ENCODE measurements at places on chromosomes 11 and 22. TPM values are rescaled to one million over a fixed set of nuclear protein-coding genes. Genes with fewer than 3 reads are reported as not detected.

- no peak for DNase-seq
These were observed 73.4 kb upstream of the PARVG start for GRCh38 chr22:44107340-44107739.

DNA sequence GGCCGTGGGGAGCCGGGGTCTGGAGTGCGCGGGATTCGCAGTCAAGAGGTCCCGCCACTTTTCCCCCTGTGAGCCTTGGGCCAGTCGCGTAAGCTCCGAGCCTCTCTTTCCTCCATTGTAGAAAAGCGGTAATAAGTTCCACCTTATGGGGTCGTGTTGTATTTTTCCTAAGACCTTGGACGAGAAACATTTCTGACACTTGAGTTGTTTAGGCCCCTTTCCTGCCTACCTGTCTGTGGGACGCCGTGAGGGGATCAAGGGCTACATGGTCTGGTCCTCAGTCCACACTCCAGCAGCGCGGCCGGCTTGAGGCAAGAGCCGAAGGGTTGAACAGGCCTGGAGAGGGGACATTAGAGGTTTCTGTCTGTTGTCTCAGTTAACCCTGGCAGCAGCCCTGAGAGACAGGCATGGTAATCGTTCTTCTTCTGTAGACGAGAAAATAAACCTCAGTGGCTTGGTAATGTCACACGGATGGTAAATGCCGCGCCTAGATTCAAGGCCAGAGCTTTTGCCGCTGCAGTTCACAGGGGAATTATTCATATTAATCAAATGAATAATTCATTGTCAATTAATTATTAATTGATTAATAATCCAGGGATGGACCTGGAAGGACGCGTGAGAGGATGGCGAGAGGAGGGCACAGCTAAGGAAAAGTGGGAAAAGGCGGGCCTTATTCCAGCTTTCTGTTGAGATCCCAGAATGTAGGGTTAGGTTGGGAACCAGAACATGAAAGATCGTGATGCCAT, 545 bp downstream of the FEN1 start:
- DNase-seq, result no peak

DNA sequence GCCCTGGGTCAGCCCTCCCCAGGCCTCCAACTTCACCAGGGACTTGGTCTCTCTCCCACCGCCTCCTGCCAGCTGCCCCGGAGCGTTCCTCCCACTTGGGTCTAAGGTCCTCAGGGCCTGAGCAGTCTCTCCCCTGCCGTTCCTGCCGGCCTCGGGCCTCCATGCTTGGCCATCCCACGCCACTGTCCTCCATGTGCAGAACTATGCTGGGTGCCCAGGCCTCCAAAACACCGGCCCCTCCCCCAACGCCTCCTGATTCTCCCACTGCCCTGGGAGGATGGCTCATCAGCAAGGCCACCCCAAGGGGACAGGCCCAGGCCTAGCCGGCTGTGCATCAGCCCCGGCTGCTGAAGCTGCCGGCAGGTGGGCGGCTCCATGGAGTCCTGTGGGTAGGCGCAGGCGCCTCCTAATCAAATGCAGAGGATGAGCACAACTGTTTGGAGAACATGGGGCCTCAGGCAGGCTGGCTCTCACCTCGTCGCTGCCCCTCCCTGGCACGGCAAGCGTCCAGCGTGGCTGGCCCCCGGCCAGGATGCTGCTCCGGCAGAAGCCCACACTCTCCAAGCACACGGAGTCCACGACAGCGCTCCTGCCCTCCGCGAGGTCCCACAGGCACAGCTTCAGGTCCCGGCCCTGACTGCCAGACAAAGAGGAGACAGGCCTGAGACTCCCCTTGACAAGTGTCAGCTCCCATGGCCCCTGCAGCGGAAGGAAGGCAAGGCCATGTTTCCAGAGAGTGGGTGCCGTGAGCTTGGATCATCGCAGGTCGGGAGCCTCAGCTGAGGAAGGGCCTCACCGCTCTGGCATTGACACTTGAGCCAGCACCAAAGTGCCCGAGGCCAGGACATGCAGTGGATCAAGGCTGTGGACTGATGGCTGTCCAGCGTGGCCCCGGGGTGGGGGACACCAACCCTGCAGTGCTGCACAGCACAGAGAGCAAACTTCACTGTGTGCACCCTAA, 42.6 kb downstream of the GNB1L start:
- DNase-seq, result peak; percentile 55

Gene CPT1B
- 1.4 TPM for total RNA-seq

Gene PHF21B
- total RNA-seq, result 0.66 TPM

GRCh38 chr11:73975479-73975757, 7.2 kb downstream of the UCP2 start:
- peak; percentile 45 for DNase-seq

DNA sequence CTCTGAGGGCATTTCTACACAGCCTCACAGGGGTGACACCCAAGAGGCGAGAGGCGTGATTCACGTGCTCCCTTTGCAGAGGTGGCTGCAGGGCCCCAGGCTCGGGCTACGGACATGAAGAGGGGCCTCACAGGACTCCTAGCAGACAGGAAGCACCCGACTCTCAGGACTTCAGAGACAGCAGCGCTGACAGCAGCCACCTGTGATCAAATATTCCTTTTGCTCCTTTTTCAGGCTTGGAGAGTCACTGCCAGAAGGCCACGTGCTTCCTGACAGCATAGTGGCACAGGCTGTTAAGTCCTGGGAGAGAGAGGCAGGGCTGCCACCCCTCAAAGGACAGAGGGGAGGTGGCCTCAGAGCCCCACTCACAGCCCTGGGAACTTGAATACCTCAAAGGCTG, 348.9 kb downstream of the CADM1 start:
- no peak for DNase-seq

Gene FJX1
- total RNA-seq, result 2.6 TPM

- no peak for DNase-seq
These were observed 139.3 kb downstream of the MYO18B start for GRCh38 chr22:25881210-25881755.

GRCh38 chr22:46750863-46751443, 11.5 kb upstream of the TBC1D22A start:
- DNase-seq, result no peak

Gene PTPRCAP
- 3.7 TPM for total RNA-seq

DNA sequence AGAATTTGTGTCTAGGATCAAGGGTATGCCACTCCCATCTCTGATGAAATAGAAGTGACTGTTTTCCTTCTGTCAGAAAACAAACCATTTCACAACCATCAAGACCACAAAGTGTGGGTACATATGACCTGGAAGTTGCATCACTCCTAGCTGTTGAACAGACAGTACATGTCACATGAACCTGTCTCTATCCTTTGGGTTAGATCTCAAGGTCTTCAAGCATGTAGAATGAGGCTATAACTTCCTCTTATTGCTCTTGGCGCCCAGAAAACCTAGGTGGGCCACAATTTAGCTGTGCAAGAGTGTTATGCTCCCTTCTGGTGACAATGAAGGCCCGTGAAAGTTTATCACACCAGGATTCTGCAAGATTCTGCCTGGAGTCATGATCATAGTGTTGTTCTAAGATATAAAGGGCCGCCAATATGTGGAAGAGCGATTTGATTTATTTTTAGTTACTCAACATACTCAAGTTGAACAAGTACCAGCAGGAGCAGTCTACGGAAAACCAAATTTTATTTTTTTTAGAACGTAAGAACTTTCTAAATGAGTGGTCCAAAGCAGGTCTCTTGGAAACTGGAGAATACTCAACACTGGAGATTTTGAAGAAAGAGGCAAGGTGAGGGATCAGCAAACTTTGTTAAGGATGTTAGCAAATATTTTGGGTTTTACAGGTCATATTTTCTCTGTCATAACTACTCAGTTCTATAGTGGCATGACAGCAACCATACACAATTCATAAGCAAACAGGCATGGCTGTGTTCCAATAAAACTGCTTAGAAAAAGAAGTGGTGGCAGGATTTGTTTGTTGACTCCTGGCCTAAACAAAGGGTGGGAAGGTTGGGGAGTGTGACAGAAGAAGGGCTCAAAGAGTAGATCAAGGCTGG, 101.8 kb downstream of the USP35 start:
- no peak for DNase-seq

GRCh38 chr22:37802310-37803194, 5.2 kb upstream of the GCAT start:
- DNase-seq, result peak; percentile 83

DNA sequence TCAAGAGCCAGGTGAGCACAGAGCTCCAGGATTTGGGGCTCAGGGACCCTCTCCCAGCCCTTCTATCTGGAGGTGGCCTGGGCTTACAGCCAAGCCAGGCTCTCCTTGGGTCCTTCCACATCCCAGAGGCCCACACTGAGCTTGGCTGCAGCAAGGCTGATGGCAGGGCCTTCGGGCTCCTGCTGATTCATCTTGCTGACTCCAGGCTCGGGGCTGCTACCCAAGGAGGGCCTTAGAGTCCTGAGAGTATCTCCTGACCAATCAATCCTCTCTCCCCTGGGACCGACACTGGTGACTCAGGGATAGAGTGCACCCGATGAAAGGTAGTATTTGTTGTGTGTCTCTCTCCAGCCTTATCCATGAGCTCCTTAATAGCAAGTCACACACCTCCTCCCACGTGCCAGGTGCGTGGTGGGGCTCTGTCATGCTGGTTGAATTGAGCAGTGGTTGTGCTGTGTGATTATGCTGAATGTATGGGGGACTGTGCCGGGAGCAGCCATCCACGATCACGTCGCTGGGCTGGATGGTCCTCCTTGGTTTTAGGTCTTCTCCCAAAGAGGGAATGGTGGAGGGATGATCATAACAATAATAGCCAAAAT, 62.3 kb downstream of the GRIK4 start:
- DNase-seq, result peak; percentile 45

DNA sequence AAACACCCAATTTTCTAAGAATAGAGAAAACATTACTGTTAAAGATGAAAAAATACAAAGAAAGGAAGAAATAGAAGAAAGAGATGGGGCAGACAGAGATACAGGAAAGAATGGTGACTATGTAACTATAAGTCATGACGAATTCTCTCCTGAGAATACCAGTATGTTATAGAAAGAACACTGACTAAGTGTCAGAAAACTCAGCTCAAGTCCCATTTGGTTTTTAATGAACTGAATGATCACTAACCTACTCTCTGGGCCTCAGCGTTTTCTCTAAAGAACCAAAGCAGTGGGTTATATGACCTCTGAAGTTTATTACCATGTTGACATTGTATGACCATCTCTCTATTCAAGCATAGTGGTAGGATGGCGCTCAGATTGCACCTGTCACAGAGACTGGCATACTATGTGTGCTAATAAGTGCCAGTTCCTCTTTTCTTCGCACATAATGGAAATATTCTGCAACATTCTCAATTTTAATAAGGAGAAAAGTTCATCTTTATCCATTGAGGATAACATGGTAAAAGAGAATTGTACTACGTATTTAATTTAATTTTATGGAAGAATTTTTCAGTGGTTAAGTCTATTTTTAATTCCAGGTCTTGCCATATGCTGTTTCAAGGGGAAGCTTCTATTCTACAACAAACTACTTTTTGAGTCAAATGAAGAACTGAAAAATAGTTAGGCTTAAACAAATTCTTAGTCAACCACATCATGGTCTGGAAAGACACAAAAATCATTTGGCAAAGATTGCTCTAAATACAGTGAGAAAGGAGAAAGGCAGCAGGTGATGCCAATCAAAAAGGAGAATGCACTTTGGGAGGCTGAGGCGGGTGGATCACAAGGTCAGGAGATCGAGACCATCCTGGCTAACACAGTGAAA, 25.0 kb upstream of the EED start:
- DNase-seq, result no peak

- no peak for DNase-seq
These were observed 12.3 kb upstream of the SHANK3 start for GRCh38 chr22:50660306-50660705.

Gene VPREB3
- not detected for total RNA-seq

DNA sequence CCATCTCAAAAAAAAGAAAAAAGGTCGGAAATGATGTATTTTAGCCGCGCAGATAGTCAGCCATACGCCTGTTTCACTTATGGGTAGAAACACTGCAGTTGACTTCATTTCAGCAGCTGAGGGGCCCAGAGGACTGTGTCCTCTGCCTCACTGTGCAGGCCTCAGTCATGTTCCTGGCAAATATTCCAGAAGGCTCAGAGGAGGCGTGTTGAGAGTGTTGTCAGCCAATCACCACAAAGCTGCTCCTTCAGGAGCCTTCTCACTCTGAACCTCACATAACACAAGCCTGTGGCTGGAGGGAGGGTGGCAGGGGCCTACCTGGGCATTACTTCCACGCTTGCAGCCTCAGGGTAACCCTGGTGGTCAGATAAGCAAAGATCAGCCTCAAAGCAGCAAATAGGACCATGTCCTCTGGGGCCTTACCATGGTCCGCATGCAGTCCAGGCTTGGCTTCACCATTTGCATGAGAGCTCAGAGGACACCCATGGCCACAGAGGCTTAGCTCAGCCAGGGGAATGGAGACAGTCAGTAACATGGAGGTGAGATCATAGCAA, 17.3 kb upstream of the TREH start:
- no peak for DNase-seq

GRCh38 chr22:39524753-39525657, 4.6 kb downstream of the ATF4 start:
- no peak for DNase-seq

GRCh38 chr11:130815956-130816355, 100.3 kb downstream of the SNX19 start:
- no peak for DNase-seq

Gene APOL6
- 16.8 TPM for total RNA-seq

Gene LRRN4CL
- total RNA-seq, result 30.5 TPM

GRCh38 chr11:68996376-68997123, 15.8 kb upstream of the MRGPRD start:
- DNase-seq, result peak; percentile 62

DNA sequence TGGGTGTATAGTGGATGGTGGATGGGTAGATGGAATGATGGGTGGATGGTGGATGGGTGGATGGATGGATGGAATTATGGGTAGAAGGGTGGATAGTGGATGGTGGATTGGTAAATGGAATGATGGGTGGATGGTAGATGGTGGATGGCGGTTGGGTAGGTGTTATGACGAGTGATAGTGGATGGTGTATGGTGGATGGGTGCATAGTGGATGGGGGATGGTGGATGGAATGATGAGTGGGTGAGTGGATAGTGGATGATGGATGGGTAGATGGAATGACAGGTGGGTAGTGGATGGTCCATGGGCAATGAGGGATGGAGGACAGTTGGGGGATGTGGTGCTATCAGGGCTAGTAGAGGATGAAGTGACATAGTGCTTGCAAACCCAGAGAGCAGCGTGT, 182.4 kb downstream of the BRD1 start:
- DNase-seq, result no peak

GRCh38 chr11:120940160-120940848, 83.6 kb upstream of the TBCEL start:
- no peak for DNase-seq

- no peak for DNase-seq
These were observed 348.0 kb downstream of the CTTN start for GRCh38 chr11:70746351-70746750.

GRCh38 chr22:44181912-44182587, 1.3 kb downstream of the PARVG start:
- DNase-seq, result no peak

Gene CEND1
- 1.8 TPM for total RNA-seq

GRCh38 chr11:78535027-78535426, 39.6 kb downstream of the NARS2 start:
- DNase-seq, result no peak

Gene MCHR1
- not detected for total RNA-seq

- no peak for DNase-seq
These were observed 65.9 kb upstream of the RCN1 start for GRCh38 chr11:32024948-32025347.

Measured in sigmoid colon (tissue), 7 donors.